ENCODE measurements at places on chromosomes 6 and 20.

DNA sequence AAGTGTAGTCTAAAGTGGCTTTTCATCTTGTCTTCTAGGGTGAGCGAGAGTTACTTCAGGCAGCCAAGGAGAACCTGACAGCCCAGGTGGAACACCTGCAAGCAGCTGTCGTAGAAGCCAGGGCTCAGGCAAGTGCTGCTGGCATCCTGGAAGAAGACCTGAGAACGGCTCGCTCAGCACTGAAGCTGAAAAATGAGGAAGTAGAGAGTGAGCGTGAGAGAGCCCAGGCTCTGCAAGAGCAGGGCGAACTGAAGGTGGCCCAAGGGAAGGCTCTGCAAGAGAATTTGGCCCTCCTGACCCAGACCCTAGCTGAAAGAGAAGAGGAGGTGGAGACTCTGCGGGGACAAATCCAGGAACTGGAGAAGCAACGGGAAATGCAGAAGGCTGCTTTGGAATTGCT, 27.1 kb downstream of the C20orf173 start:
- no peak for DNase-seq

DNA sequence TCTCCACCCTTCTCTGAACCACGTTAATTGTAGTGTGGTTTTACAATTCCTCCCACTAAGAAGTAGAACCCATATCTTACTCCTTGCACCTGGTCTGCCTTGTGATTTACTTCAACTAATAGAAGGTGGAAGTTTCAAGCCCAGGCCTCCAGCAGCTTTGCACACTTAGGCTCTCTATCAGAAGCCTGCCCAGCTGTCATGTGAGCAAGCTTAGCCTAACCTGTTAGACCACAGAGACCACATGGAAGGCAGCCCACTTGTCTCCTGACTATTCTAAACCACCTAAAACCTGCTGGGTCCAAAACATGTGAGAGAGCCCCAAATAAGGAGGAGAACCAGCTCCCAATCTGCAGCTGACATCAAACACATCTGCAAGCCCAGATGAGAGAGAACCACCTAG, 127.6 kb upstream of the BTBD3 start:
- no peak for DNase-seq

DNA sequence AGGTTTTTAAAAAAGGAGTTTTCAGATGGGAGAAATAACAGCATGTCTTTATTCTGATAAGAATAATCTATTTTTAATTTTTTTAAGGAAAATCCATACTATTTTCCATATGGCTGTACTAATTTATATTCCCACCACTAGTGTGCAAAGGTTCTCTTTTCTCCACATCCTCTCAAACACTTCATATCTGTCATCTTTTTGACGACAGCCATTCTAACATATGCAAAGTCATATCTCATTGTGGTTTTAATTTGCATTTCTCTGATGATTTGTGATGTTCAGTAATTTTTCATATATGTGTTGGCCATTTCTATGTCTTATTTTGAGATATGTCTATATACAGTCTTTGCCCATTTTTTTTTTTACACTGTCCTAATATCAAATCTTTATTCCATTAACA, 280.6 kb upstream of the RUNX2 start:
- DNase-seq = no peak

DNA sequence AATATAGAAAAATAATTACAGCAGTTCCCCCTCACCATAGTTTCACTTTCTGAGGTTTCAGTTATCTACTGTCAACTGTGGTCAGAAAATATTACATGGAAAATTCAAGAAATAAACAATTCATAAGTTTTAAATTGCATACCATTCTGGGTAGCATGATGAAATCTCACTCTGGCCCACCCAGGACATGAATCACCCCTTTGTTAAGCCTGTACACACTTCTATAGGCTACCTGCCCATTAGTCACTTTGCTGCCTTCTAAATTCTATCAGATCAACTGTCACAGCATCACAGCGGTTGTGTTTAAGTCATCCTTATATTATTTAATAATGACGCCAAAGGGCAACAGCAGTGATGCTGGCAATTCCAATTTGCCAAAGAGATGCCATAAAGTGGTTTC, 140.3 kb upstream of the RUNX2 start:
- DNase-seq = no peak

DNA sequence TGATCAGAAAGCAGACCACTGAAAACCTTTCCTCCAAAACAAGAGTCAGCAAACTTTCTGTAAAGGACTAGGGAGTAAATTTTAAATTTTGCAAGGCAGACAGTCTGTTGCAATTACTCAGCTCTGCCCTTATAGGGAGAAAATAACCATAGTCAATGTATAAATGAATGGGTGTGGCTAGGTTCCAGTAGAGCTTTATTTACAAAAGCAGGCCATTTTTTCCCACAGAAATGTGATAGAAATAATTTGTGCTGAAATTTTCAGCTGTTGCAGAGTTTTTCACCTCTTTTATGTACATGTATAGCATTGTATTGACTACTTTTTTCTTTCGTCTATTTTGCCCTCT, 7.7 kb downstream of the AMD1 start:
- DNase-seq = no peak

DNA sequence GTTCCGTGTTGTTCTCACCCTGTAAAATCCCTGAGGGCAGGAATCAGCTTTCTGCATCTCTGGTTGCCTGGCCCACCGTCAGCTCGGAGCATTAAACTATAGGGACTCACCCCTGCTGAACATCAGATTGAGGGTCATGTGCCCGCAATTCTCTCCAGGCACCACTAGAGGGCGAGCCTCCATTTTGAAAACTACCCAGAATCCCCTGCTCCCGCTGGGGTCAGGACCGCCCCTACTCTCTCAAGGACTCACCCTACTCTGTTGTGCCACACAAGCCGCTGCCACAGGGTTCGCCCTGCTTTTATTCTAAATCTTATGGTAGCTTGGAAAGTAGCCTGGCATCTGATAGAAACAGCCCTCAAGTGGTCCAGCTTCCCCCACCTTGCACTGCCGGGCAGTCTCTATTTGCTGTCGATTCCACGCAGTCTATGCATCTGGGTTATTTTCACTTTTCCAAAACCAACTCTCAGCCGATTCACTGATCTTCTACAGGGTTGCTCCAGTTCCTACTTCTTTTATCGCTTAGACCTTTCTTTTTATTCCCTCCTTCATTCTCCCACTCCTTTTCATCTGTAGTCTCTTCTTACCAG, 244.1 kb upstream of the QKI start:
- DNase-seq = peak; percentile 12

DNA sequence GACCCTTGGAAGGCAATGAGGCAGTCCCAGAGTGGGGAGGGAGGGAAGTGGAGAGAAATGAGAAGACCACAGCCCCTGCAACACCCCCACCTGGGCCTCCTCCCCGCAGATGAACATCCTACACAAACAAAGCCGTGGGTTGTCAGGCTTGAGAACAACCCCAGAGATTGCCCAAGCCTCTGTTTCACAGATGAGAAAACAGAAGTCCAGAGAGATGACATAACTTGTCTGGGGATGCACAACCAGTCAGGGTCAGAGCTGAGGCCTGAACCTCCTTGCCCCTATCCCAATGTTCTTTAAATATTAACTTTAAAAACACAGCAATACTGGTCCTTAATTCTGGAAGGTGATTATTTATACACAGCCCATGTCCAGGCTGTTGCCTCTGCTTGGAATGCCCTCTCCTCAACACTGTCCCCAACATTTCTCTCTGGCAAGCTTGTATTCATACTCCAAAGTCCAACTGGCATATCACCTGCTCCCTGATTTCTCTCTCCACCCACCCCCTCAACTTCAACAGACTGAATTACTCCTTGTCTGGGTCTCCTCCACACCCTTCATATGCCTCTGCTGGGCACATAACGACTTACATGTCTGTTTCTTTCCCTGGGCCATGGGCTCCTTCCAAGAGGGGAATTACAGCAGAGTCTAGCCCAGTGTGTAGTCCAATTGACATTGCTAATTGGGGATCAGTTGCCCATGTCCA, 135.5 kb upstream of the LRFN2 start:
- no peak for DNase-seq

- peak; percentile 45 for DNase-seq
These were observed 335.3 kb downstream of the CD83 start for GRCh38 chr6:14452567-14453527.

- no peak for DNase-seq
These were observed 16.6 kb downstream of the BEND3 start for GRCh38 chr6:107098436-107099307.
